GM04504 (cell line): ENCODE measurements at places on chromosomes 5 and 9.

DNA sequence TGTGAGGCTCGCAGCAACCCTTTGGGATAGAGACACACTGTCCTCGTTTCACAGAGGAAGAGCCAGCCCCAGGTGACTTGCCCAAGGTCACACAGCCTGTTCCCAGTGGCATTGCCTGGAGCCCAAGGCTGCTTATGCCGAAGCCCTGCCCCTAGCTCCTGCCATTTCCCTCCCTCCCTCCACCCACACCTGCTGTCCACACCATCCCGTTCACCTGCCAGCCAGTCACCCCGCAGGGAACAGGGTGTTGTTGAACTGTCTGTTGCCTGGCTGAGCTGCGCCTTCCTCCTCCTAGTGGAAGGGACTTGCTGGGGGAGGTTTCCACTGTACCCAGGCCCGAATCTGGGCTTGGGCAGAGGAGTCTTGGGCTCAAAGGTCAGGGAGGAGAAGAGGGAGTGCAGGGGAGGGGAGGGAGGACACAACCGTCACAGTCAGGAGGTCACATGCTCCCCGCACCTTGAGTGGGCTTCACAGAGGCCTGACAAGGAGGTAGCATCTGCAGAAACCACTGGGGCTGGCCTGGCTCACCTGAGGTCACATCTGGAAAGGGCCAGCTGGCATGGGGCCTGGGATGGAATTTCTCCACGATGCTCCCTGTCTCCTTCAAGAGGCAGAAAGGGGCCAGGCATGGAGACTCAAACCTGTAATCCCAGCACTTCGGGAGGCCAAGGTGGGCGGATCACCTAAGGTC, 6.3 kb downstream of the TTC16 start:
- no peak for DNase-seq

- DNase-seq: no peak
These were observed 22.8 kb upstream of the FCN1 start for GRCh38 chr9:134940236-134941208.

GRCh38 chr5:56037531-56038010, 42.8 kb upstream of the IL6ST start:
- DNase-seq: no peak

- no peak for DNase-seq
These were observed 380.8 kb upstream of the CD180 start for GRCh38 chr5:67577424-67577823.

DNA sequence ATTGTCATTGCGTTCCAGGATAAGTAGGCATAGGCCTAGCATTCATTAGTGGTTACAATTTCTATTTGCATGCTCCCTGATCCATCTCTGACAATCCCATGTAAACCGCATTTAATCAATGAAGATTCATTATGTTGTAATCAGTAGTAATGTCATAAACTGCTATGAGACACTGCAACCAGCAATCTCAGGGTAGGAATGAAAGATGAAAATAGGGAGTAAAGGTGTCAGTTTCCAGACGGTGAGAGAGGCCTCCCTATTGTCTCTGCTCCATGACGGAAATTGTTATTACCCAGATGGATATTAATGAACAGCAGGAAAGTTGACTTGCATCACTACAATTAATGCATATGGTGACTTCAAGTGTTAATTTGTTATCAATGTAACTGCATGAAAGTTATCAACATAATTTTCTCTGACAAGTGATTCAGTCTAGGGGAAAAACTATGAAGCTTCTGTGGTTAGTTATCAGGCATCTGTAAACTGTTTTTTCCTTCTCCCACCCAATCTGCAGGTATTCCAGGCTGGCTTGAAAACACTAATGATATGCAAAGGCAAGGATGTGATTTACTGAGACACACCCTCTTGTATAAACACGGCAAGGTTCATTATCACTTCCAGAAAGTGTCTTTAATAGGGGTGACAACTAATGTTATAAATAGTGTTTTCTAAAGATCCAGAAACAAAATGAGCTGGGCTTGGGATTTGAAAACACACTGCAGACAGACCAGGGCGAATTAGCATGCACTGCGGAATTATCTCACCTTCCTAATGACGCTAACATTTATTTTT, 73.5 kb downstream of the ZNF622 start:
- no peak for DNase-seq

GRCh38 chr5:111278858-111279504, 54.8 kb downstream of the CAMK4 start:
- DNase-seq: no peak

DNA sequence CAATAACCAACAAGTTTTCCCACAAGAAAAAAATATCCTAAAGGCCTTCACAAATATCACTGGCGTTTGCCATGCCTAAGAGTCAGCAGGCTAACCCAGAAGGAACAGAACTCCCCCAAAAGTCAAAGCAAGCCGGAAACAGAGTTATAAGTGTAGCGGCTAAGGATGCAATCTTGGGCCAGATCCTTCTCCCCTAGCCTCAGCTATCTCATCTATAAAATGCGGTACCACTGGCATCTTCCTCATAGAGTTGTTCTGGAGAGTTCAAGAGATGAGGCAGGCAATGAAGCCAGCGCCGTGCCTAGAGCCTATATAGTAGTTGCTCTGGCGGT, 632 bp downstream of the DPM2 start:
- DNase-seq: no peak

DNA sequence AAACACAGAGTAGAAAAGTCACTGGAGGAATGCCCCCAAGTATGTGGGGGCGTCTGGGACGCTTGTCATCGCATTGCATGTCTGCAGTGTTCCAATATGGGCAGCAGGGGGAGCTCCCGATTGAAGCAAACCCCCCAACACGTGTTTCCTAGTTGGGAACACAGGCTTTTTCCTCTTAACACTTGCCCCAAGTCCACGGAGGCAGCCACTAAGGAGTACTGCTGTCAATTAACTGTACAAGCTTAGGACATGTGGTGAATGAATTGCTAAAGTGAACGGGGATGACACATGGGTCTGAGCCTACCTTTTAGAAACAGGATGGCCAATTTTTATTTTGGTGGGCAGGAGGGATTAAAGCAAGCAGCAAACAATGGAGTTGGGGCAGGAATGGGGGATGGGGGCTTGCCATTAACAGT, 2.2 kb downstream of the GABRB2 start:
- DNase-seq: no peak

- DNase-seq: no peak
These were observed 70.2 kb upstream of the STXBP1 start for GRCh38 chr9:127541865-127542264.

- no peak for DNase-seq
These were observed 61.9 kb downstream of the OXCT1 start for GRCh38 chr5:41808294-41808693.

- no peak for DNase-seq
These were observed 40.4 kb upstream of the HRH2 start for GRCh38 chr5:175617447-175617846.

DNA sequence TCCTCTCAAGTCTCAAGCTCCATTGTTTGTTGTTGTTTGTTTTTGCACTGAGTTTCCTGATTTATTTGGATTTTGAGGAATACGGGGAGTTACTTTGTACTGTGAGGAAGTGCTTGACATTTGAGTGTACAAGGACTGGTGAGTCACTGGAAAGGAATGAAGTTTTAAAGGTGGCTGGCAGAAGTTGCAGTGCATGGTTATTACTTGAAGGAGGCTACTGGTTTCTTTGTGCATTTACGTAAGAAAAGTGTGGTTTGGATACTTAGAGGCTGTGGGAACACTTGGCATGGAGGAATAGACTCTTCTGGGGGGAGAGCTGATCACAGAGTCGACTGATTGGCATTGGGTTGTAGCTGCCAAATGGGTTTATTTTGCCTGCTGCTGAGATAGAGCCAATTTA, 919.0 kb downstream of the TAF11L14 start:
- DNase-seq: no peak

- DNase-seq: no peak
These were observed 311.4 kb downstream of the TLE4 start for GRCh38 chr9:79883073-79883645.

- no peak for DNase-seq
These were observed 6.1 kb upstream of the ERMP1 start for GRCh38 chr9:5838884-5839571.

DNA sequence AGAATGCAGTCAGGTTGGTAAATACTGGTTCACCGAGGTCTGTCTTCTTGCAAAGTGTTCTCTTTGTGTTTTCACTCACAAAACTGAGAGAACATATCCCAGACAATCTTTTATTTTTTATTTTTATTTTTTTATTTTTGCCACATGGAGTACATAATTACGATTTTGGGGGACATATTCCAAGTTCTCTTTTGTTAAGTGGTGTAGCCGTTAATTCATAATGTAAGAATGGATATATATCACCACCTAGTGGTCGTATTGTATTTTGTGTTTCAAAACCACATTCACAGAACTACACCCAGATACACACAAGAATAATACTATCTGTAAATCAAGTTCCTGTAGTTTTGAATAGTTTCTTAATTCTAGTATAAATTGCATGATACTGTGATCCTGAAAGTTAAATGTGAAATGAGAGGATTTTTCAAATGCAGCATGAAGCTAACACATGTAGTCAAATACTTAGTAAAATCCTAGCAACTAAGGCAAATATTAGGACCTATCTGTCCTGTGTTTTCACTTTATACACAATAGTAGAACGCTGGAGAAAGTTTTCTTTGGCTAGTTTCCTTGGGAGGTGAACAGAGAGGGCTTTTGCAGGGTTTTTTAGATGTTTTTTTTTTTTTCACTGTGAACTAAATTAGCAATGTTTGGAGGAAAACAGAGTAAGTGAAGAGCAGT, 92.7 kb downstream of the VCAN start:
- no peak for DNase-seq

DNA sequence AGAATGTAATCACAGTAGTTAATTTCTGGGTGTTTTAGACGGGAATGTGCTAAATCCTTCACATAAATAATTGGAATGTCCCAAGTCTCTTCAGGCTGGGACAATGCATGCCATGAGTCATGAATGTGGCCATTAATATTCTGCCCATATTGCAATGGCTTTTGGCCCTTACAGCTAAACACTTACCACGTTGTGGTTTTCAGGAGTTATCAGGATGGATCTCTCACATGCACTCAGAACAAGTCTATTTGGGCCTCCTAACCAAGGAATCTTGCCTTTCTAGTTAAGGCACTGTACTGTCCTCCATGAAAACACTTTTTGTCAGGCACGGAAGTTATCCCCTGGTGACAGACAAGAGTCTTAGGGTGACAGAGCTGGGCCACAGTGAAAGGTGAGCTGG, 32.7 kb downstream of the PKD2L2 start:
- peak; percentile 13 for DNase-seq

- no peak for DNase-seq
These were observed 6.0 kb upstream of the ZNF354C start for GRCh38 chr5:179054036-179054785.

- no peak for DNase-seq
These were observed 72.1 kb downstream of the MRPL36 start for GRCh38 chr5:1727571-1727970.

GRCh38 chr5:82419559-82420332, 141.6 kb upstream of the RPS23 start:
- DNase-seq: no peak

- DNase-seq: no peak
These were observed 7.0 kb upstream of the LAMC3 start for GRCh38 chr9:131001990-131002389.

- no peak for DNase-seq
These were observed 31.9 kb downstream of the CNTFR start for GRCh38 chr9:34557426-34558321.

DNA sequence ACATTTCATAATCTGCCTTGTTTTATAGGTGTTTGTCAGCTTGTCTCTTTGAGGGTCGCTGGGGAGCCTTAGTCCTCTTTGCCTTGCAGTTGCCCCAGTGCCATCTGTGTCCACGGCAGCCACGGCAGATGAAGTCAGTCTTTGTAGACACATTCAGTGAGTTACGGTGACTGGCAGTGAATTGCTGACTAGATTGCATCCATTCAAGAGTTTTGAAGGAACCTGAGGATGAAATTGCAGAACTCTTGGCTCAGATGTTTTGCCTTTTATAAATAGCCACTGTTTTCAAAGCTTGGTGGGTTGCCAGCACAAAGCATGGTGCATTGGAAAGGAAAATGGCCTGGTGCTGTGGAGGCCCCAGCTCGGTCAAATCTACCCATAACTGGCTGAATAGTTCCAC, 125.6 kb downstream of the TRIO start:
- no peak for DNase-seq

DNA sequence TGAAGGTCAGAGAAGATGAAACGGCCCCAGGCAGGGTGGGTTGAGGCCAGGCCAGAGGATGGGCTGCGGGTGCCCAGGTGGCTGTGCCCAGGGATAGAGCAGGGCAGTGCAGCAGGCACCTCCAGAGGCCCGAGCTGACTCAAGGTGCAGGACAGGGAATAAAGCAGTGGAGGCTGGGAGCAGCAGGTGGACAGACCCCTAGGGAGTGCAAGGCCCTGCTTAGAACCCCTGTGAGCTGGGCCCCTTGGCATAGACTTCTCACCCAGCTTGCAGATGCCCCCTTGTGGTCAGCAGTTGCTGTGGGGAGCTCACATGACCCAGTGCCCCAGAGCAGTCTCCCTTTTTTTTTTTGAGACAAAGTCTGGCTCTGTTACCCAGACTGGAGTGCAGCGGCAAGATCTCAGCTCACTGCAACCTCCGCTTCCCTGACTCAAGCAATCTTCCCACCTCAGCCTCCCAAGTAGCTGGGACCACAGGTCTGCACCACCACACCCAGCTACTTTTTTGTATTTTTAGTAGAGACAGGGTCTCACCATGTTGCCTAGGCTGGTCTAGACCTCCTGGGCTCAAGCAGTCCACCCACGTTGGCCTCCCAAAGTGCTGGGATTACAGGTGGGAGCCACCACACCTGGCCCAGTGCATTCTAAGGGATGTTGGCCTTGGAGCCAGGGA, 118.8 kb downstream of the WNK2 start:
- peak; percentile 12 for DNase-seq

GRCh38 chr9:35537913-35538312, 48.0 kb downstream of the RUSC2 start:
- no peak for DNase-seq

DNA sequence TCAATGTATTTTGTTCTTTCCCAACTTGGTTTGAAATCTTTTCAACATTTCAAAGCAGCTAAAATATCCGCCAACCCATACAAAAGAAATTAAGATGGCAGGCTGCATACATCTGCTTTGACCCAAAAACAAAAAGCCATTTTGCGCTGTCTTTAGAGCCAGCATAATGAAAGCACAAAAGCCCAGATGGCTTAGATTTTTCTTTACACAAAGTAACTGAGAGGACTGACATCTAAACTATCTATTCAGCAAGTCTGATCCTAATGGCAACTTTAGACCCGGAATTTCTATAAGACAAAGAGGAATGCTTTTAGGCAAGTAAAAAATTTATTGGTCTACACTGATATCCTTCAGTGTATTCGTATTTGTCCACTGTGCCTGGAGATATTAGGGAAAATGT, 86.3 kb downstream of the MYO10 start:
- no peak for DNase-seq

GRCh38 chr9:78393340-78393739, 96.4 kb downstream of the PSAT1 start:
- no peak for DNase-seq

GRCh38 chr9:4555236-4555635, 65.0 kb downstream of the SLC1A1 start:
- no peak for DNase-seq
